Large intestine (tissue), 12 donors: ENCODE measurements at places on chromosomes 11 and 22. TPM values are rescaled to one million over a fixed set of nuclear protein-coding genes. Genes with fewer than 3 reads are reported as not detected.

The RNF121 gene
- polyA plus RNA-seq = 42.9 TPM

The APOA4 gene
- 4,166 TPM for polyA plus RNA-seq

The RIMBP3C gene
- 0.04 TPM for polyA plus RNA-seq

The MYRF gene
- 55.5 TPM for polyA plus RNA-seq

The OR5B21 gene
- polyA plus RNA-seq = 0.07 TPM

The MS4A8 gene
- polyA plus RNA-seq = 112 TPM

The MISFA gene
- 4.3 TPM for polyA plus RNA-seq

The E2F8 gene
- 17.7 TPM for polyA plus RNA-seq

The HEPN1 gene
- polyA plus RNA-seq = not detected

The C11orf86 gene
- polyA plus RNA-seq = 16.0 TPM

The NAALAD2 gene
- 5.1 TPM for polyA plus RNA-seq

The ISX gene
- polyA plus RNA-seq = 74.1 TPM

The TMEM86A gene
- 1.6 TPM for polyA plus RNA-seq

The MMP13 gene
- polyA plus RNA-seq = 0.07 TPM

The ELF5 gene
- not detected for polyA plus RNA-seq

The APOBEC3C gene
- 13.9 TPM for polyA plus RNA-seq

The PDGFD gene
- polyA plus RNA-seq = 18.1 TPM

The LDLRAD3 gene
- 11.1 TPM for polyA plus RNA-seq

The IL18 gene
- polyA plus RNA-seq = 60.7 TPM

The ASCL2 gene
- 15.8 TPM for polyA plus RNA-seq

The CSF2RB gene
- 2.2 TPM for polyA plus RNA-seq

The VSIG2 gene
- 5.0 TPM for polyA plus RNA-seq

The ZNF280A gene
- polyA plus RNA-seq = not detected

The IGLL1 gene
- 0.60 TPM for polyA plus RNA-seq

The TRAF6 gene
- 21.2 TPM for polyA plus RNA-seq
